ENCODE measurements at places on chromosomes 1 and 21.

- no peak for DNase-seq
Measured at GRCh38 chr1:172451002-172451443, 7.2 kb upstream of the PIGC start.

DNA sequence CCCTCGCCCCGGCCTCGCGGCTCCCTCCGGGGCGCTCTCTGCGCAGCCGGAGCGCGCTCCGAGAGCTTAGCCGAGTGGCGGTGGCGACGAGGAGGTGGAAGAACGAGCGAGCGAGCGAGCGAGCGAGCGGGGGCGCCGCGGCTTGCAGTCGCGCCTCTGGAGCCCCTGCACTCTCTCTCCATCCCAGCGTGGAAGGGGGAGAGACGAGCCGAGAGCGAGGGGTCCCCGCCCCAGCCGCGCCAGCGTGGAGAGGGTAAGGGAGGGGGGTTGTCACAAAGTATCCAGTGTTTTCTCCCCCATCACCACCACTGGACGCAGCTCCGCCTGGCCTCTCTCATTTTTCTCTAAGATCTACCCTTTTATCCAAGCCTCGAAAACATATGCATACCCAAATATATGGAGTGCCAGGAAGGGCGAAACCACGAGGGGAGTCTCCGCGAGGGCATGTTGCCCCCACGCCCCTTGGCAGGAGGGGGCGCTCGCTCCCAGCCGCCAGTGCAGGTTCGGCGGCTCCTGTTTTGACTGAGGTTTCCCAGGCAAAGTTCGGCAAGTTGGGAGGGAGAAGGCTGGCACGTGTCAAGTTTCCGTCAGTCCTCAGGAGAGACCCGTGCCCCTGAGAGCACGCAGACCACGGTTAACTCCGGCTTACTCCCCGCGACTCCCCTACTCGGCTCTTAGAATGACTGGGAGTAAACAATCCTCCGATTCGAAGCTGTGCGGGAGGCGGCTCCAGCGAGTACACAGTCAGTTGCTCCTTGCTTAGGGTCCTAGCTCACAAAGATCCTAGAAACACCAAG is 569 bp upstream of the DAB1 start:
- no peak for DNase-seq

DNA sequence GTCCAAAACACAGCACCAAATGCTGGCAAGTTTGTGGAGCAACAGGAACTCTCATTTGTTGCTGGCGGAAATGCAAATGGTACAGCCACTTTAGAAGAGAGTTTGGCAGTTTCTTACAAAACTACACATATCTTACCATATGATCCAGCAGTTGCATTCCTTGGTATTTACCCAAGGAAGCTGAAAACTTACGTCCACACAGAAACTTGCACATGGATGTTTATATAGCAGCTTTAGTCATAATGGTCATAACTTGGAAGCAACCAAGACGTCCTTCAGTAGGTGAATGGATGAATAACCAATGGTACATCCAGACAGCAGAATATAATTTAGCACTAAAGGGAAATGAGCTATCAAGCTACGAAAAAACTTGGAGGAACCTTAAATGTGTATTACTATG is 66.4 kb downstream of the MARK1 start:
- no peak for DNase-seq

- no peak for DNase-seq
Measured at GRCh38 chr1:24195874-24196273, 8.8 kb upstream of the IFNLR1 start.

DNA sequence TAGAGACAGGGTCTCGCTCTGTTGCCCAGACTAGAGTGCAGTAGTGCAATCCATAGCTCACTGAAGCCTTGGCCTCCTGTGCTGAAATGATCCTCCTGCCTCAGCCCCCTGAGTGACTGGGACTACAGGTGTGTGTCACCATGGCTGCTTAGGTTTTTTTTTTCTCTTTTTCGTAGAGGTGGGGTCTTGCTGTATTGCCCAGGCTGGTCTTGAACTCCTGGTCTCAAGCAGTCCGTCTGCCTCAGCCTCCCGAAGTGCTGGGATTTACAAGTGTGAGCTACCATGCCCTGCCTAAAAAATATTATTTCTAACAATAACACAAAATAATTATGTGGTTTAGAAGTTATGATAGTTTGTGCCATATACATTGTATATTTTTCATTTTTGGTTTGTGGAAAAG is 9.9 kb downstream of the CAMTA1 start:
- DNase-seq: no peak

- DNase-seq: no peak
Measured at GRCh38 chr1:17206196-17206595, 1.3 kb downstream of the PADI1 start.

DNA sequence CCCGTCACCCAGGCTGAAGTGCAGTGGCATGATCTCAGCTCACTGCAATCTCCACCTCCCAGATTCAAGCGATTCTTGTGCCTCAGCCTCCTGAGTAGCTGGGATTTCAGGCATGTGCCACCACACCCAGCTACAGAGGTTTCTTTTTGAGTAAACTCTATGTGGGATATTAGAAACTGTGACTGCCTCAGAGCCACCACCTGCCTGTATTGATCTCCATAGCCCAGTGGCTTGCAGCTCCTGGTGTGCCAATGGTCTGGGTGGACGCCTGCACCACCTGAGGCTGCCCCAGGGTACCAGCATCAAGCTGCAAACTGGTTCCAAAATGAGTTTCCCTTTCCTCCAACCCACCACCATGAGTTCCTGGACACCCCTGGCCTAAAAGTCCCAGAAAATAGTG is 89.7 kb upstream of the SLC44A3 start:
- DNase-seq: no peak

Measured in inflammatory macrophage treated with lipopolysaccharide for 4 hours (primary cell).